ENCODE measurements at places on chromosomes 7 and 10. TPM values are rescaled to one million over a fixed set of nuclear protein-coding genes. Genes with fewer than 3 reads are reported as not detected.

The TMEM236 gene
- not detected for total RNA-seq

The SEMA3E gene
- total RNA-seq, result not detected

The LAMB1 gene
- total RNA-seq, result not detected

The MUC12 gene
- not detected for total RNA-seq

The KIF11 gene
- total RNA-seq, result 105 TPM

The NRG3 gene
- total RNA-seq, result not detected

The COL26A1 gene
- total RNA-seq, result not detected

The IKZF1 gene
- total RNA-seq, result 379 TPM

The KDM7A gene
- 13.5 TPM for total RNA-seq

The GDF2 gene
- total RNA-seq, result not detected

The MYOF gene
- total RNA-seq, result 2.7 TPM

The TAS2R41 gene
- total RNA-seq, result not detected

The PCLO gene
- not detected for total RNA-seq

The TAS2R4 gene
- total RNA-seq, result 1.3 TPM

The CYP2E1 gene
- total RNA-seq, result 0.79 TPM

The ZCWPW1 gene
- 2.4 TPM for total RNA-seq

The TCAF2 gene
- 22.2 TPM for total RNA-seq

The CYP2C8 gene
- not detected for total RNA-seq

The OPN1SW gene
- total RNA-seq, result not detected

The MET gene
- total RNA-seq, result 0.22 TPM

The FXYD4 gene
- not detected for total RNA-seq

The FAM171A1 gene
- 11.7 TPM for total RNA-seq

The ZNF804B gene
- not detected for total RNA-seq
